ENCODE measurements at places on chromosomes 11 and 22.
A peak's percentile ranks its signal among the peaks of the same experiment; 100 is the strongest.

- no peak for DNase-seq
Measured at GRCh38 chr22:45817745-45818423, 146.2 kb downstream of the ATXN10 start.

- DNase-seq: no peak
Measured at GRCh38 chr11:118295815-118296454, 8.6 kb upstream of the CD3E start.

DNA sequence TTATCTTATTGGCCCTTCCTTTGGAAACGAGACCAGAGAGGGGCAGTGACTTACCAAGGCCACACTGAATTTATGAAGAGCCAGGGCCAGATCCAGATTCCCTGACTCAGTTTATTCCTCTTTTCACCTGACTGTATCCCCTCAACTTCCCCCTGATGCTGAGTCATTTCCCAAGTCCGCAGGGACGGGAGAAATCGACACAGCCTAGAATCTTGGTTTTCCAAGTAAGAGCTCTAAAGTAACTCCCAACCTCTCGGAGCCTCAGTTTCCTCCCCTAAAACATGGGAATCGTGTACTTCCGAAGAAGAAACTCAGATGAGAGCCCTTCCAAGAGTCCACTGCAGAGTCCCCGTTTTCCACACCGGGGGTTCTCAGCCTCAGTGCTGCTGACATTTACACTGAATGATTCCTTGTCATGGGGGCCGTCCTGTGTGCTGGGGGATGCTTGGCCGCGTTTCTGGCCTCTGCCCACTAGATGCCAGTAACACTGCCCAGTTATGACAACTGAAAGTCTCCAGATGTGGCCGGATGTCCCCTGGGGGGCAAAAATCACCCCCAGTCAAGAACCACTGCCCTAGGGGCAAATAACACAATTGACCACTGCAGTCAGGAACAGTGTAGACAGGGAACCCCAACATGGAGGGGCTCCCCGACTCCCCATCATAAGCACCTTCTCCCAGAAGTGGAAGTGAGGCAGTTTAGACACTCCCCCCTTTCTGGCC, 11.2 kb downstream of the MPST start:
- peak; percentile 17 for DNase-seq

DNA sequence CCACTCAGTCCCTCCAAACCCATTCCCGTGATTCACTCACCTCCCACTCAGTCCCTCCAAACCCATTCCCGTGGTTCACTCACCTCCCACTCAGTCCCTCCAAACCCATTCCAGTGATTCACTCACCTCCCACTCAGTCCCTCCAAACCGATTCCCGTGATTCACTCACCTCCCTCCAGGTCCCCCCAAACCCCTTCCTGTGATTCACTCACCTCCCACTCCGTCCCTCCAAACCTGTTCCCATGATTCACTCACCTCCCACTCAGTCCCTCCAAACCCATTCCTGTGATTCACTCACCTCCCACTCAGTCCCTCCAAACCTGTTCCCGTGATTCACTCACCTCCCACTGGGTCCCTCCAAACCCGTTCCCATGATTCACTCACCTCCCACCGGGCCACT, 639.6 kb downstream of the BRD1 start:
- no peak for DNase-seq

DNA sequence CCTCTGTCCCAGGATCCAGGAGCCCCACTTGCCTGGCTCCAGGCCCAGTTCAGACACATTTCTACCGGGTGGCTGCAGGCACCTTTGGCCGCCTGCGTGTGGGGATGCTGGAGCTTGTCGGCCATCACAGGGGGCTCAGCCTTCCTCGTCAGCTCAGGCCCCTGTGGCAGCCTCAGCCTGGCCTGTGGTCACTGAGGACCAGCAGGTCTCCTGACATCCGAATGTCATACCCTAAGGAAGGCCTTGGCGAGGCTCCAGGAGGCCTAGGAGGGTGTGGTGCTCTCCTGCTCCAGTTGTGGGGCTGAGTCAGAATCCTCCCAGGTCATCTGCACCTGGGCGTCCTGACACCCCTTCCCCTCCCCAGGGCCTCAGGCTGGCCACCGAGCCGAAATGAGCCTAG, 14.9 kb upstream of the SOX10 start:
- no peak for DNase-seq

- DNase-seq: no peak
Measured at GRCh38 chr22:30557243-30557642, 10.7 kb upstream of the SEC14L6 start.

GRCh38 chr22:37492428-37493344, 6.5 kb upstream of the MFNG start:
- no peak for DNase-seq

GRCh38 chr11:71213696-71214552, 38.5 kb downstream of the SHANK2 start:
- peak; percentile 59 for DNase-seq

Measured in aorta (tissue), 5 donors.